ENCODE measurements at places on chromosomes 1 and 21.

GRCh38 chr1:40665335-40666171, at the start of gene RIMS3:
RIMS3 (minus strand) TSS chr1:40665682; CDS start chr1:40641925, 23,757 bp downstream.
- peak; percentile 83 for DNase-seq

- DNase-seq = no peak
Measured at GRCh38 chr21:26534517-26534916, 38.6 kb downstream of the CYYR1 start.

GRCh38 chr1:9289090-9289534, 3.6 kb upstream of the SPSB1 start:
- DNase-seq = no peak

DNA sequence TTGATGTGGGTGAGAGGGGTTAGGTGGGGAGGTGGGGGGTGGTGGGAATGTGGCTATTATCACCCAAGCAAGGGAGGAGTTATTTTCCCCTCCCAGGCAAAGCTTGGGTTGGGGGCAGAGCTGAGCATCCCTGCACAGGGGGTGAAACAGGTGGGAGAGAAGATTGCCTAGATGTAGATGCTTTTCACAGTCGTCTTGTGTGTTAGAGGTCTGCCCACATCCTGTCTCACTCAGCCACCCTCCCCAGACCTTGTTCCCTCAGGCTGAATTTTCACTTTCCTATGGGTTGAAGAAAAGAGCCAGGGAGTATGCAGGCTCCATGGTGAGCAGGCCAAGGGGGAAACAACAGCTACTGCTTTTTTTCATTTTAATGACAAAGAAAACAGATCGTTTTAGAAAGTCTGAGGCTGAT, 223.5 kb downstream of the KIF26B start:
- no peak for DNase-seq

DNA sequence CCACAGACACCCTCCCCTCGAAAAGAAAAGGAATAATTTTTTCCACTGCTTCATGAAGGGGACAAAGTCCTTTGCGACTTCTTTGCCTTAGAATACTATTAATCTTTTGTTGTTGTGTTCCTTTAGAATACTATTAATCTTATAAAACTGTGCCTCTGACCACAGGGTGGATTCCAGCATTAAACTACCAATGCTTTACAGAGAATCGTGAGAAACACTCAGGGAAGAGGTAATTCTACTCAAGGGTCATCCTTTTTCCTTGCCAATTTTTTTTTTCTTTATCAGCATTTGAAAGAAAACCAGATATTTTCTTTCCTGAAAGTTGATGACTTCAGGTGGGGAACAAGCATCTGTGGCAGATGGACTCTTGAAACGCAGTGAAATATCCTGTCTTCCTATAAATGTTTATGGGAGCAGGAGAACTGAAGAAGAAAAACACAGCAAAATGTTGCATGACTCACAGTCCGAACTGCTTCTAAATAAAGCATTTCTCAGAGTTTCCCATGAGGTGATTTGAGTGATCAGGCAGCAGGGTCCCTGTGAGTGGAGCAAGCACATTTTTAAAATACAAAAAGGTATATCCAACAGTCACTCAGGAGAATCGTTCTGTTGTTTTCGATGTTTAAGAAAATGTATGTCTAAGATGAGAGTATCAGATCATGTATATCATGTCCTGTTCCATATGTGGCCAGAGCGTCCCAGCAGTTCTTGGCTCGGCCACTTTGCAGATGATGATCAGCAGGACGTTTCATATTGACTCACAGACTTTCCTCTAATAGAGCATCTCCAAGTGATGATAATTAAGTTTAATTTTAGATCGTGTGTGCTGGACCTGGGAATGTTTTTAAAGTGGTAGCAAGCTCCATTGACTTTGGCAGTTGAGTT, 154.2 kb upstream of the RUNX1 start:
- no peak for DNase-seq

DNA sequence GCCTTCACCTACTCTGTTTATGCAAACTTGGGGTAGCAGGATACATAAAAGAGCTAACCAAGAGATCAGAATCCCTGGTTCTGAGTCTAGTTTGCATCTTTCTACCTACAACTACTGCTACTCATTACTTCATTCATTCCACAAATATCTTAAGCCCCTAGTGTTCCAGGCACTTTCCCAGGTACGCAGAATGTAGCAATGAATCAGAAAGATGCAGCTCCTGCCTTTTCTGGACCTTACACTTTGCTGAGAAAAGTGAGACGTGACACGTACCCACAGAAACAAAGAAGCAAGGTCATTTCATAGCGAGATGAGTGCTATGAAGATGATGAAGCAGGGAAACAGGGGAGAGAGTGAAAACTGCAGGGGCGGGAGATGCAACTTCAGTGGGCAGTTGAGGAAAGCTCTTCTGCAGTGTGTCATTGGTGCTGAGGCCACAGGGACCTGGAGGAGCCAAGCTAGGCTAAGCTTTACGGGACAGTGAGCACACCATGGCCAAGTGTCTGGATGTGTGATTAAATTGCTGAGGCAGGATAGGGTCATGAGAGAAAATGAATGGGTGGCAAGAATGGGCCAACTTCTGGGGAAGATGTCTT, 167.9 kb downstream of the TNFSF18 start:
- DNase-seq = no peak

DNA sequence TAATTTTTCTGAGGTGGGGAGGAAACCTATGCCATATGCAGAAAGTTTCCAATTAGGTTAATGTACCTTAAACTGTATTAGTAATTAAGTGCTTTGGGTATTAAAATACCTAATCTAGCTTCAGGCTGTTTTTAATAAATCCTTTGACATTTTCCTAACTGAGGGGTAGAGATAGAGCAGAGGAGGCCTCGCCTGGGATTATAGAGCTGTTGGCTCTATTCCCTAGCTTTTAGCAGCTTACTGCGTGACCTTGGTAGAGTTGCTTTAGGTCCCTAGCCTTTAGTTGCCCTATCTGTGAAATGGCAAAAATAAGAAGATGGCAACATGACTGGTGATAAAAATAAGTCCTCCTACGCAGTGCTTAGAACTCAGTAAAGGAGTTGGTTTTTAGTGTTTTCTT, 621.0 kb downstream of the LMO4 start:
- no peak for DNase-seq
